ENCODE measurements at places on chromosomes 2 and 18. TPM values are rescaled to one million over a fixed set of nuclear protein-coding genes. Genes with fewer than 3 reads are reported as not detected.

The UGP2 gene
- 80.5 TPM for total RNA-seq

The SATB2 gene
- total RNA-seq, result 36.4 TPM

The HOXD12 gene
- total RNA-seq, result not detected

The MBD2 gene
- total RNA-seq, result 292 TPM

All from smooth muscle cell of the coronary artery (primary cell).